ENCODE measurements at places on chromosomes 12 and 14.

- DNase-seq = peak; percentile 72
These were observed 5.9 kb upstream of the BHLHE41 start for GRCh38 chr12:26130728-26131127.

DNA sequence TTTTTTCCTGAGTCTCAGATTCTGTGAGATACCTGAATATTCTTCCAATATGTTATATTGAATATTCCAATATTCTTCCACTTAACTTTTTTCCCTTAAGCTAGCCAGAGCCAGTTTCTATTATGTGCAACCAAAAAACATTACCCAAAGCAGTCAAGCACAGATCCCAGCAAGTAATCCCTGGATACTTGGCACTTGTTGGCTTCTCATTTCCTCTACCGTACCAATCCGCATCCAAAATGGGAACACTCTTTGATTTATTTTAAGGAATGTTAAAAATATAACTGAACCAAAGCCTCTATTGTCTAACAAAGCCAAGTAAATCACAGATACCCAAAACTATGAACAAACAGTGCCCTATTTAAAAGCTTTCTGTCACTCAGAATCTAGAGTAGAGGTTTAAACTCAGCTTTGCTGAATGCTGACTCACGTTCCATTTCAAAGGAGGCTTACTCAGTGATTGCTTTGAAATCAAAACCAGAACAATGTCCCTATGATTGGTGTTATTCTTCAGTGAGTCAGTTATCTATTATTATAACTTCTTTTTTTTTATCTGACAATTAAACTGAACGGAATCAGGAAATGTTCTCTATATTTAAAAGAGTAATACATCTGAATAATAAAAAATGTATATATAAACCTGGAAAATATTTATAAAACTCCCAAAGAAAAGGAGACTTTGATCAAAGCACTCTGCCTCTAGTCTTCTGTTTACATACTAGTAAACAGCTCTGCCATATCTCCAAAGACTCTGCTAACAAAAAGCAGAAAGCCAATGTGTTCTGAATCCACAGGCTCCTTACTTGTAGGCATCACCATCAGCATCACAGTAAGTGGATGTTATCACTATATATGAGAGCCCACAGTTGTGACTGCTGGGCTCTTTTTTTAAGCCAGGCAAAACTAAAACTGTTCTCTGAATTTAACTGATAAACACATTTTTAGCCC is 360.8 kb downstream of the CCDC91 start:
- DNase-seq = no peak

- peak; percentile 41 for DNase-seq
These were observed 9.0 kb downstream of the HPD start for GRCh38 chr12:121849665-121850064.

GRCh38 chr12:66269757-66270383 is 32.4 kb upstream of the HELB start:
- peak; percentile 76 for DNase-seq

Measured in suppressor macrophage treated with lipopolysaccharide for 1 hour (primary cell).